Neuronal stem cell (in vitro differentiated cells): ENCODE measurements at places on chromosomes 5 and 9.
A peak's percentile ranks its signal among the peaks of the same experiment; 100 is the strongest.

- no peak for DNase-seq
Measured at GRCh38 chr9:83956086-83956435, 24.0 kb downstream of the HNRNPK start.

DNA sequence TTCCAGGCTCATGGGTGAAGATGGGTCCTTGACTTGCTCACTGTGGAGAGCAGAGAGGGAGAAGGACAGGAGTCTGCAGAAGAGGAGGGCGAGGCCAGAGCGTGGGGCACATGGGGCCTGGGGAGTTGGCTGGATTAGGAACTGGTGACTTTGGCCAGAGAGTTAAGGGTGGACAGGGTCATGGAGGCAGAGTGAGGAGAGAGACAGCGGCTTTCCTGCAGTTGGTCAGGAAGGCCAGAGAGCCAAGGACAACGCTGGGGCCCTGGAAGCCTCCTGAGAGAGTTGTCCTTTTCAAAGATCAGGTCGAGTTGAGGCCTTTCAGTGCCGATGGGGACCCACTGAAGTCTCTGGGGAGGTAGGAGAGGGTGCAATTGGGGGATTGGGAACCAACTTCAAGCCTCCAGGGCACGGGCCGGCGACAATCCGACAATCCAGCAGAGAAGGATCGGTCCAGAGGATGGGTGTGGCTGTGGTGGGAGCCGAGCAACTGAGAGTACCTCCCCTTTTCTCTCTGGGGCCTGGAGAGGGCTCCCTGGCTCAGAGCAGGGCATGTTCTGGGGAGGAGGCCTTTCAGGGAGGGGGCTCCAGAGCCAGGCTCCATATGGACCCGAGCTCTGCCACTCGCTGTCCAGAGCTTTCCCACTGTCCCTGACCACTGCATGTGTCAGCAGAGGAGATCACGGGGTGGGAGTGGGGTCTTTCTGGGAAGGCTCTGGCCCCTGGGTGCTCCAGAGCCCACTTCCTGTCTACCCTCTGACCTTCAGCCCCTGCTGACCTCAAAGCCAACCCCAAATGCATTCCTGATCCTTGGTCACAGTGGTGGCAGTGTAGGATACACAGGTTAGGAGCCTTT, 7.5 kb upstream of the PHYHD1 start:
- DNase-seq = no peak

DNA sequence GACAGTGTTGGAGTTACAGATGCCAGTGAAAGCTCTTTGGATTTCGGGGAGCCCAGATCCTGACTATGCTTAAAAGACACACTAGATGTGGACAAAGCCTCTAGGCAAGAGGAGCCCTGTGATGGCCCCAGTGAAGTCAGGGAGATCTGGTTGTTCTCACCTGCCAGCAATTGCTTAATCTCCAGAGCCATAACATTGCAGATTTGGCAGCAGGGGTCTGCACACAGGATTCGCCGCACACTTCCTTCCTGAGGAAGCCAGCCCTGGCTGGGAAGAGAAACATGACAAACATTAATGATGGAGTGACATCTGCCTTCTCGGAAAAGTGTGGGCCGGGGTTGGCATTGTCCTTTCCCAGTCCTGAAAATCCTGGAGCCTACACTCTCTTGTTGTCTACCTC, 65.2 kb upstream of the PHF24 start:
- no peak for DNase-seq

GRCh38 chr5:98965226-98965625, 36.4 kb upstream of the CHD1 start:
- no peak for DNase-seq

- DNase-seq = no peak
Measured at GRCh38 chr5:9294793-9295465, 250.9 kb downstream of the SEMA5A start.

- no peak for DNase-seq
Measured at GRCh38 chr9:87029905-87030304, 82.6 kb upstream of the GAS1 start.

GRCh38 chr5:75496026-75496425, 15.4 kb downstream of the CERT1 start:
- no peak for DNase-seq

GRCh38 chr9:90802386-90802985, 867 bp downstream of the SYK start:
- no peak for DNase-seq

GRCh38 chr9:35517131-35517530, 27.2 kb downstream of the RUSC2 start:
- no peak for DNase-seq

DNA sequence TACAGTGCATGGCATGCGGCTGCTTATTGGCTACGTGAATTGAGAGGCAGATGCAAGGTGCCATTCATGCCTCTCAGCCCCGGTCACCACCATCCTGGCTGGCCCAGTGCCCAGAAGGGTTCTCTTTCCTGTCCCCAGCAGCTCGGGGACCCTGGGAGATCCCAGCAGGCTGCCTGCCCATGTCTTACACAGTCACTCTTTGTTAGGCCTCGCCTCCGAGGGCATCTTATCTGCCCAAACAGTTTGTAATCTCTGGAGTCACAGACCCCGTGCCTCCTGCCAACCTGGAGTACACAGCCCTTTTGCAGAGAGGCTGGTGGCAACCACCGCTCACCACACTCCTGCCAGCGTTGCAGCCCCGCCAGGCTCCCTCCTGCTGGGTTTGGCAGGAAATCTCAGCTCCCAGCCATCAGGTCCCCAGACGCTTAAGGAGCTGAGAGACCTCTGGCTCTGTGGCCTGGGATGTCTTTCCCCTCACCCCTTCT, 7.0 kb upstream of the AK1 start:
- DNase-seq = no peak

DNA sequence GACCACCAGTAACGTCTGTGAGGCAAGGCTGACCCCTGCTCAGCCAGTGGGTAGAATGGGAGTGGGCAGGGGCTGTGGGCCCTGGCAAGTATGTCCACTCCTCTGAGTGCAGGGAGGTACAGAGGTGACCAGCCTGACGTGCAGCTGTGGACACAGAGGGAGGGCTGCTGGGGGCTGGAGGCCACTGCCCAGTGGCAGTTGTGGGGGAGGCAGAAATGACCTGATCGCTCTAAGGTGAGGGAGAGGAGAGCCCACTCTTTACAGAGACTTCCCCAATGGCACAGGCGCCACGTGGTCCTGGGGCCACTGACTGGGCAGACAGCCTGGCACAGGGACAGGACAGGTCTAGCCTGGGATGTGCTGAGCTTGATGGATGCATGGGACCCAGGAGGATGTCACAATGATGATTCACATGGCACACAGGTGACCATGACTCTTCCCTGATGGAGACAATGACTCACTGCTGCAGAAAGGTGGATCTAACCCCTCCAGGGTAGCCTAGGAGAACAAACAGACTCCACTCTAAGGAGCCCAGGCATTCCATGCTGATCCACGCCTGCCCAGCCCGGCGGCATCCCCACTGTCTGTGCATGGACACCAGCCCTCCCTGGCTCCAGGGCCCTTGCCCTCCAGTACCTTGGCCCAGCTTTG, 7.7 kb downstream of the LPCAT1 start:
- no peak for DNase-seq

DNA sequence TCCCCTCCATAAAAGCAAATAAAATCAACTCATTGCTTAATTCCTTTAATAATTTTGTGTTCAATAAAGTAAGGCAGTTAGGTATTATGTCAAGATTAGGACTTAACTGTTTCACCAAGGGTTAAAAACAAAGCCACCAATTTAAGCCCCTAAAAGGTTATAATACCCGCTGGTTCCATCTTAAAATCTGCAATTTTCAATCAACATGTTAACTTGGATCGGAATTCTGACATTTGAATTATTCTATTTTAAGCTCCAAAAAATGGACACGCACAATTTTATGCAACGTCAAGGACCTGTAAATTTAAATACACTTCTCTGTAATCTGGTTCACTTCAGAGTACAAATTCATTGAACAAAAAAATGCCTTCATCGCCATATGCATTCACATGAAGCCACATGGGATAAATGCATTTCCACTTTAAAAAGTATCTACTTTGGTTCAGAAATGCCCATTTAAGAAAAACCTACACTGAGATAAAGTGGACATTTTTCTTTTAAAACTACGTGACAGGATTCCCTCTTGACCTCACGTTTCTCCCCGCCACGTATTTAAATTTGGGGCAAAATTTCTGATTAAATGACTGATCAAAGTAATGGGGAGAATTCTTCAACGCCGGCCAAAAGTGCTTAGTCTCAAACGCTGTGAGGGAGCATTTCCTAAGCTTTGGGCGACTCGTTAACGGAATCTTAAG, 721 bp downstream of the GIN1 start:
- peak; percentile 11 for DNase-seq

GRCh38 chr5:116386633-116387032, 188.0 kb downstream of the SEMA6A start:
- DNase-seq = no peak

- DNase-seq = no peak
Measured at GRCh38 chr5:74660873-74661272, 20.3 kb upstream of the ENC1 start.

- DNase-seq = no peak
Measured at GRCh38 chr9:123049589-123050222, 16.2 kb downstream of the GPR21 start.

DNA sequence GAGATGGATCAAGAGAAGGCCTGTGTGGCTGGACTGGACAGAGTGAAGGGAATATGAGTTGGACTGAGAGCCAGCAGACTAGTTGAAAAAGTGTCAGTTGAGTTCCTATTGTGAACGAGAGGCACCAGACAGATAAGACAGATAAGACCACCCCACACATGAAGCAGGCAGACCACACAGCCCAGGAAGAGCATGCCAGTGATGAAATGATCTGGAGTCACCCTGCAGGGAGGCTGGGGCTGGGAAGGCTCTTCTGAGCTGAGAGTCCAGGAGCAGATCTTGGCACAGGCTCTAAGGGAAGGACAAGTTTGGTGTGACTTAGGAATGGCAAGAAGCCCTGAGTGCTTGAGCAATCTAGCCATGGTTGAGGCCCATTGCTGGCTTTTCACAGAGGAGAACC, 10.6 kb upstream of the SLC25A48 start:
- no peak for DNase-seq

- no peak for DNase-seq
Measured at GRCh38 chr9:134372581-134373267, 46.5 kb downstream of the RXRA start.

DNA sequence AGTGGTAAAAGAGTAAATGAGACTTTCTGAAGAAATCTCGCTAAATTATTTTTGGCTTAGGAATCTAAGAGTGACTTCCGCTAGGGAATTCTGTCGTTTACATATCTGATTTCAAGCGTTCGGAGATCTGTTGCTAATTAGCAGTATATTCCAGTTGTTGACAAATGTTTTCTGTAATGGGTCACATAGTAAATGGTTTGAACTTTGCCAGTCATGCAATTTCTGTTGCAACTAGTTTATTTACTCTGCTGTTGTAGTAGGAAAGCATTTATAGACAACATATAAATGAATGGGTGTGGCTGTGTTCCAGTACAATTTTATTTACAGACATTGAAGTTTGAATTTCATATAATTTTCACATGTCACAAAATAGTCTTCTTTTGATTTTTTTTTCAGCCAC, 57.4 kb upstream of the JAK2 start:
- no peak for DNase-seq

- DNase-seq = no peak
Measured at GRCh38 chr5:14216902-14217301, 73.8 kb downstream of the TRIO start.

- DNase-seq = no peak
Measured at GRCh38 chr5:151318850-151319732, 15.5 kb upstream of the SLC36A3 start.

DNA sequence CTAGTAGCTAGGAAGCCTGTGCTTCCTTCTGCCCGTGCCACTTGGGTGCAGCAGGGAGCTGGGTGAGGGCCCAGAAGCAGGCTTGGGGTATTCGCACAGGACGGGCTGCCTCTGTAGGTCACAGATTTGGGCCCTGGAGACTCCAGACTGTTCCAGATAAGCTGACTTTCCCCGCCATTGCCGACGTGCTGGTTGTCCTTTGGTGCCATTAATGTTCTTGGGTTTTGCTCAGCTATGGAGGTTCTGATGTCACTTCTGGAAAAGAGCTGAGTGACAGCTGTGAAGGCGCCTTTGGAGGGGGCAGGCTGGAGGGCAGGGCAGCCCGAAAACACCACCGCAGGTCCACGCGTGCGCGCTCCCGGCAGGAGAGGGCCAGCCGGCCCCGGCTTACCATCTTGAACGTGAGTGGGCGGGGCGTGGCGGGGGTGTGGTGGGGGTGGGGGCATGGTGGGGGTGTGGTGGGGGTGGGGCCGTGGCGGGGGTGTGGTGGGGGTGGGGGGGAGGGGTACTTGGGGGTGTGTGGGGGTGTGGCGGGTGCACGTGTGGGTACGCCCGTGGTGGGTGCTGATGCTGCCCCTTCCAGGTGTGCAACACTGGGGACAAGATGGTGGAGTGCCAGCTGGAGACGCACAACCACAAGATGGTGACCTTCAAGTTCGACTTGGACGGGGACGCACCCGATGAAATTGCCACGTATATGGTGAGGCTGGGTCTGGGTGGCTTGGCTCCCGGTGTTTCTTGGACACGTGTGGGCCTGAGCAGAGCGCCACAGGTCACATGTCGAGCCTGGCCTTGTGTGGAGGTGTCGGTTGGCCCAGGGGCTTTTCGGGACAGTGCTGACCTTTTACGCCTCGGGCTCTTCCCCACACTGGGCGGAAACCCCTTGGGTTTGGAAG, 79.6 kb downstream of the WNK2 start:
- no peak for DNase-seq

GRCh38 chr5:177194268-177194667, 60.7 kb downstream of the NSD1 start:
- no peak for DNase-seq

DNA sequence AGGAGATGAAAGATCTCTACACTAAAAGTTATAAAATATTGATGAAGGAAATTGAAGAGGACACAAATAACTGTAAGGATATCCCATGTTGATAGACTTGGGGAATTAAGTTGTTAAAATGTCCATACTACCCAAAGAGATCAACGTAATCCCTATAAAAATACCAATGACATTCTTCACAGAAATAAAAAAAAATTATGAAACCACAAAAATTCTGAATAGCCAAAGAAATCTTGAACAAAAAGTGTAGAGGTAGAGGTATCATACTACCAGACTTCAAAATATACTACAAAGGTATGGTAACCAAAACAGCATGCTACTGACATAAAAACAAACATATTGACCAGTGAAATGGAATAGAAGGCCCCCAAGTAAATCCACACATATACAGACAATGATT, 71.5 kb upstream of the ELL2 start:
- no peak for DNase-seq

GRCh38 chr9:78005231-78006002, 26.2 kb downstream of the GNAQ start:
- DNase-seq = no peak

DNA sequence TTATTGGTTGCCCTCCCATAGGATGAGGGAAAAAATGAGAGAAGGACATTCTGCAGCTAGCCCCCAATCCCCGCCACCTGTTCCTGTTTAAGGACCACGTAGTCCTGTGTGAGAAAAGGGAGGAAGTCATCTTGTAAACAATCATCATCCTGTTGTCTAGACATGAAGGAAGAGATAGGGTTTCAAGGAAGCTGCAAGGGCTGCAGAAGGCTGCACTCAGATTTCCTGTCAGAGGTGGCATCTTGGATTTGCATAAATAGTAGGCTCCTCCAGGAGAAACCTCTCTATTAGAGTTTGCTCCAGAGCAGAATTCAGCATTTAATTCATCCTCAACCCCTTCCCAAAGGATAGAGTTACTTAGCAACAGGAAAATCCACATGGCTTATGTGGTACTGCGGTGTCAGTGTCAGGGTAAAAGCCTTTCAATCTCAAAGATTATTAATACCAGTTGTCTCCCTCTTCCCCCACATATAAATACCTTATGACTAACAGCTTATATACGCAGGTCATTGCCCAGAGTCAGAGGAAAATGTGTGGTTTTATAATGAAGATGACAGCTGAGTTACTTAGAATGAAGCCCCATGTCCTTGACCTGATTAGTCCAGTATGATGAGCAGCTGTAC, 4.6 kb upstream of the DNAJC18 start:
- DNase-seq = no peak

GRCh38 chr5:151021746-151022145, 1.4 kb downstream of the GPX3 start:
- DNase-seq = no peak
